D721Med (cell line): ENCODE measurements at places on chromosomes 12 and 14.

DNA sequence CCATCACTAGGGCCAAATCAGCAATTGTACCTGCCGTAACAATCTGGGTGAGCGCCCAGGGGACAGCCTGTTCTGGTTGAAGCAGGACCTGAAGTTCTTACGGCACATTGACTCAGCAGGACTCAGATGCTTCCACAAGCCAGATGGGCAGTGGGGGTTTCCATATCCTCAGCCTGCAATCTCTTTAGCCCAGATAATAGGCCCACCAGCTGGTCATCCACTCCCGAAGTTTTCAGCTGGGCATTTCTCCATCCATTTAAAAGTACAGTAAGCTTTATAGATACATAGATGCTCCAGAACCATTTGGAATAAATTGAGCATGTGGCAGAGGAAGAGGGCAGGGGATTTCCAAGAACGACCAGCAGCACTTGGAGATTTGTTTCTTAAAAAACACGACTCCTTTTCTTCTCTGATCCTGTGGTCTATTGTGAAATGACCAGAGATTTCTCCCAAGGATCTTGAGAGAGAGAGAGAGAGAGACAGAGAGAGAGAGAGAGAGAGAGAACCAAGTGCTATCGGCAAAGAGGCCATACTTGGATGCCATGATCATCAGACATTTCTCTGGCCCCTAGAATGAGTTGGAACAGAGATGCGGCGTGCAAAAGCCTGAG is 74.8 kb upstream of the PLXNC1 start:
- DNase-seq, result peak; percentile 13

DNA sequence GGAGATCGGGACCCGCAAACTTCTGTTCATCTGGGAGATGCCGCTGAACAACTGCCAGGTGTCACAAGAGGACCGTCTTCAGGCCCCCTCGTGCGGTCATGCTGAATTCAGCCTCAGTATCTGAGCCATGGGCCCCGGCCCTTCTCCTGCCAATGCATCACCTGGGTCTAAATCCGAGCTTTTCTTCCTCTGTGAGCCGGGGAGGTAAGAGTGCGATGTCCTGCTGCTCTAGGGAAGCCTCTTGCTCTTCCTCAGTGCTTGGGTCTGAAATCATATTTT is 155.8 kb upstream of the FKBP4 start:
- DNase-seq, result no peak

GRCh38 chr12:53951577-53952334 is 2.9 kb upstream of the HOXC12 start:
- DNase-seq, result no peak

DNA sequence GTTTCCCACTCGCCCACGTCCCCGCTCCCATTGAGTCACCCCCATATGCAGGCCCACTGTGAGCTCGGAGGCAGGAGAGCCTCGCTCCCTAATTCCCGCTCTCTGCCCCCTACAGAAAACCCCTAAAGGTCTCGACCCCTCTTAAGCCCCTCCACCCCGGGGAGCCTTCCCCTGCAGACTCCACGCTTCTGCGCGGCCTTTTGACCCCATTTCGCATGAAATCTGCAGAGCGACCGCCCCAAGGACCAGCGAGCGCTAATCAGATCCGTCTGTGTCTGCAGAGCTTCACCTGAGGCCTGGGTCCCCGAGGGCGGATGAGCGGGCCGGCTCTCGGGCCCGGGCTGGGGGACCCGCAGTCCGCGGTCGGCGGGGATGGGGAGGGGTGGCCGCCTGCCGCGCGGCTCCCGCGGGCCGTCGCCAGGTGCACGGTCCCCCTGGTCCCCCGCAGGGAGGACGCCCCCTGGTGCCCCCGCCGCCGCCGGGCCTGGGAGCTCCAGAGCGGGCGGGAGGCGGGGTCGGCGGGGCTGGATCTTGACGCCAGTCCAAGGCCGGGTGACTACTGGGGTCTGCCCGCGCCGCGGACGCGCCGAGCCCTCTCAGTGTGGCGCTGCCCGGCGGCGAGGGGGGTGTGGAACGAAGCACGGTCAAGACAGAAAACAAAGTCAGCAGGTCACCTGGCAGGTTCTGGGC is 10.1 kb downstream of the BMP4 start:
- DNase-seq, result no peak

- DNase-seq, result peak; percentile 91
Observed at GRCh38 chr12:6867413-6868210, at the start of gene TPI1. TSS of gene TPI1 (plus strand) at chr12:6867531. CDS start at chr12:6867567, 36 bp downstream.

GRCh38 chr14:91888641-91889476 is 21.5 kb upstream of the TC2N start:
- DNase-seq, result peak; percentile 47

- DNase-seq, result no peak
Observed at GRCh38 chr12:71214511-71215285, 56.9 kb upstream of the TSPAN8 start.

DNA sequence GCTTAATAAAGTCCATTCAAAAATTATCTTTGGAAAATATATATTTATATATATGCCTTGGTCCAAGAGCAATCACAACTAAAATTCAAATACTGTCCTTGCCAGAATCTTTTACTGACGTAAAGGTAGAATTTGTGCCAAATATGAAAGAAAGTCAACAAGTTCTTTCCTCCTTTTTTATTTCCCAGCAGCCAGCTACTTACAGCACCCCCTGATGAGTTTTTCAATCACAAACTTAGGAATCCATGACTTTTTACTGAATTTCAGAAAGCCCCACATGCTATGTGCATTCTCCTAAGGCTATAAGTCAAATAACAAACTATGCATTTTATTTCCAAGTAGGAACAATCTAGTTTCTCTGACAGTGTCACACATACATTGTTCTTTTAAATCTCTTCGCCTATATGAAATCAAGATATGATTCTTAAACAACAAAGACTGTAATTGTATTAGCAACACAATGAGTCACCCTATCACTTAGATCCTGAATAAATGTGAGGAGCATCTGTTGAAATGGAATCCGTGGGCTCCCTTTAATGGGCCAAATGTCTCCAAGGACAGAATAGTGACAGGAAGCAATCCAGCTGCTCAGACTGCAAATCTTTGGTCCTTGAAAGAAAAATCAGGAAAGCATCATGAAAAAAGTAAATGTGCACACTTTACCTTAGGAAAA is 271.4 kb downstream of the DUSP6 start:
- no peak for DNase-seq

DNA sequence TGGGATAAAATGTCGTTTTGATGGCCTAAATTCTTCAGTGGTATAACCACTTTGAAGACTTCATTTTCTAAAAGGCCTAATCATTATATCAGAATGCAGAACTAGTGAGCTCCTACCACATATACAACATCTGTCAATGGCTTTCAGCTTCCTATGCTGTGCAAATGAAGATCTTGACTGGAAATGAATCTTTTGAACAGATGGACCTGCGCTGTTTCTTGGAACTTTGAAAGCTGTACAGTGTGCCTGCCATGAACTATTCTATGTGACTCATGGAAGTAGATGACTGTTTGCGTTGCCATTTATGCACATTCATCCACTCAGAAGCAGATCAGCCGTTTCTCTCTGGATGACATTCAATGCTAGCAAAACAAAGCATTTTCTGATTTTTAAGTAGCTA is 542.2 kb upstream of the USP15 start:
- DNase-seq, result no peak

- no peak for DNase-seq
Observed at GRCh38 chr14:63248211-63248610, 44.0 kb downstream of the RHOJ start.

- no peak for DNase-seq
Observed at GRCh38 chr14:73888971-73889370, 2.3 kb downstream of the ZNF410 start.

- no peak for DNase-seq
Observed at GRCh38 chr12:118436002-118436730, 59.8 kb downstream of the SUDS3 start.

DNA sequence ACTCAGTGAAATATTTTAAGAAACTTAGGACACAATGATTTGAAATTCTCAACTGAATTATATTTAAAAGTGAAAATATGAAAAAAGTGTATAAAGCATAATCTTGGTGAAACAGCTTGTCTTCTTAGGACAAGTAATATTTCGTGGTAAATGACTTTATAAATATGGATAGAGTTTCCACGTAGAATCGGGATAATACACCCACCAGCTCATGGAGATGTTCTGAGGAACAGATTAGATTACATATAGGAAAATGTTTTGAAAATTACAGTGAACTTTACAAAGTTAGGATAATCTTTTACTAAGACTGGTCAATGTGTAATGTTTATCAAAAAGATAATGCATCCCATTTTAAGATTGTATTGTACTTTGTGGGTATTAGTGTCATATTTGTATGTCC is 25.6 kb upstream of the MYF6 start:
- no peak for DNase-seq

GRCh38 chr14:23356662-23357061 is 4.0 kb upstream of the SLC22A17 start:
- peak; percentile 3 for DNase-seq

- DNase-seq, result no peak
Observed at GRCh38 chr12:29354954-29355353, 26.0 kb downstream of the ERGIC2 start.

DNA sequence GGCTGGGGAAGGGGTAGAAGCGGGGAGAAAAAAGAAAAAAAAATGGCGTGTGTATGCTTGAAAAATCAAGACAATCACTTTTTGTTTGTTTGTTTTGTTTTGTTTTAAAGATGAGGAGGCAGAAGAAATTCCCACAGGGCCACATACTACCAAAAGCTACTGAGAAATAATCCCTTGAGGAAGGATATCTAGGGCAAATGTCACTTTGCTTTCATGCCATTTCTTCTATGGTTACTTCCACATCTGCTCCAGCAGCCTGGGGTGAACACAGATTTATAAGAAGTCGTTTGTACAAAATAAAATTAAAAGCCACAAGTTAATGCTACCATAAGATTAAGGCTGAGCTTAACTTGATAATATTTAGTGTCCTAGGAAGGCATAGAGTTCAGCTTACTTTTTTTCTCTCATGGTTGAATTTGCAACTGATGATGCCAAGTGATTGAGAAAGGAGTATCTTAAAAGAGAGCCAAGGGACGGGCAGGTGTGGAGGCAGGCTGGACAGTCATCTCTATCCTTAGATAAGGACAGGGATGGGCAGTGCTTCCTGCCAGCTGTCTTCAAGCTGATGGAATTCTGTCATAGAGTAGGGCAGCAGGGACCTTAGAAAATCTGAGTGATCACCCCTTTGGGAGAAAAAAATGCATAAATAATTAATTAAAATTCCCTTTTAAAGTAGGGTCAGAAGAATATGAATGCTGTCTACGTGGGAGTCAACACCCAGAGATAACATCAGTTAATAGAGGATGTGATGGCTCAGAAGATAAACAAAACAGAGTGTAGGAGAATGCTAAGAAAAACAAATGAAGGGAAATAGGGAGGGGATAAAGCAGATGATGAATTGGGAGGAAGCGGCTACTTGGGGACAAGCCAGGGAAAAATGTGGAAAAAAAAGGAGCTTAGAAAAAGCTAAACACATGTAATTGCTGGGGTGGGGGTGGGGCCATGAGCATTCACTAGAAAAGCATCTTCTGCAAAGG is 57.1 kb downstream of the DYRK2 start:
- DNase-seq, result no peak

- no peak for DNase-seq
Observed at GRCh38 chr14:100587763-100588411, 670 bp upstream of the BEGAIN start.

- no peak for DNase-seq
Observed at GRCh38 chr14:56413721-56414120, 165.9 kb upstream of the TMEM260 start.

- DNase-seq, result no peak
Observed at GRCh38 chr14:69208666-69209065, 17.4 kb downstream of the EXD2 start.

DNA sequence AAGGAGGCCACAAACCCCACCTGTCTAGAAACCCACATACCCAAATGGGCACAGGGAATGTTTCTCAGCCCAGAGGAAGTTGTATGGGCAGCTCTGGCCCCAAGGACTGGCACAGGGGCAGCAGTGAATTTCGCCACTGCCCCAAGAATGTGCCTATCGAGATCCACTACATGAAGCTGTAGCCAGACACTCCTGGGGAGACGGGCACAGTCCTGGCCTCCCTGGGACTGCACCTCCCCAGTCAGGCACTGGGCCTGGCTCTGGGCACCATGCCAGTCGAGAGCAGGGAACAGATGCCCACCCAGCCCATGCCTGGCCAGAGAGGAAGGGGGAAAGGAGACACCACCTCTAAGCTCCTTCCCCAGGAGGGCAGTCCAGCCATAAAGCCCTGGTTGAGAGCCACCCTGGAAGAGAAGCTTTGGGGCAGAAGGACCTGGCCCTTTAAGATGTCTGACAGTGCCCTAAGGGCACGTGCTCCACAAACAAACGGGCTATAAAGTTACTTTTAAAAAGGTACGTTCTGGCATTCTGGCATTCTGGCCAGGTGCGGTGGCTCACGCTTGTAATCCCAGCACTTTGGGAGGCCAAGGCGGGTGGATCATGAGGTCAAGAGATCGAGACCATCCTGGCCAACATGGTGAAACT is 8.4 kb downstream of the ADCY6 start:
- DNase-seq, result no peak

DNA sequence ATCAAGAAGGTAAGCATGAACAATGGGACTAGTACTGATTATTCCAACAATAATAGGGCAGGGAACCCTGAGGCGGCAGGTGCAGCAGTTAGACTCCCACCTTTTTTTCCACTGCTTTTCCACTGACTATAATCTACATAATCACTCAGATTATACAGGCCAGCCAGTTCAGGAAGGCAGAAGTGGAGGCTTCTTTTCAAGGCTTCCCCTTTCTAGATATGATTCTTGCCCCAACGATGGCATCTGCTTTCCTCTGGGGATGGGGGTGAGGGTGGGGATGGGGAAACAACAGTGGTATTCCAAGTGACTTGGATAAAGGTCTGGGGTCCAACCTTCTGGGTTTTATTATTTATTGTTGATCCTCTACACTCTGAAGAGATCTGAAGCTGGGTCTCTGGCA is 331 bp downstream of the NCKAP1L start:
- DNase-seq, result no peak

DNA sequence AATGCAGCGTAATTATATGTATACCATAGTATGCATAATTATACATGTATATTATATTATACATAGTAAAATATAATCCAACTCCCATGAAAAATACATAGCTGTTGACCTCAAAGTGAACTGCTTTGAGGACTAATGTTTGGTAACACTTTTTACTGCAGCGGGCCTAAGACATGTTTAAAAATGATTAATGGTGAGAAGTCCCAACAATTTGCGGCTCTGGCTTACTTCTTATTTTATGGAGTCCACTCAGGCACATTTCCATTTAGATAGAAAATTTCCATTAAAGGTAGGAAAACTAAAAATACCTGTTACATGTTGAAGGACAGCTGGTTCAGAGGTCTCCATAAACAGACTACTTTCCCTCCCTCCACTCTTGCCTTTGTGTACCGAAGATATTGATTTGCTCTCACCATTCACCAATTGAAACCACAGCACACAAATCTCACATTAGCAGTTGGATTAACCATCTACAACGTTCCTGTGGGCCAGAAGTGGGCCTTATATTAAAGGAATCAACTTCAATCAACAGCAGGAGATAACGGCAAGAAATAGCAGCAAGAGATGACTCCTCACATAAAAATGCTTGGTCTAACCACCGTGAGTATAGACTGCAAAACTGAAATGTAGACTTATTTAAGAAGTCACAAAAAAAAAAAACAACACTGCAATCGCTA is 14.1 kb upstream of the NT5DC3 start:
- no peak for DNase-seq
